ENCODE measurements at places on chromosomes 3 and 15.
A peak's percentile ranks its signal among the peaks of the same experiment; 100 is the strongest.

DNA sequence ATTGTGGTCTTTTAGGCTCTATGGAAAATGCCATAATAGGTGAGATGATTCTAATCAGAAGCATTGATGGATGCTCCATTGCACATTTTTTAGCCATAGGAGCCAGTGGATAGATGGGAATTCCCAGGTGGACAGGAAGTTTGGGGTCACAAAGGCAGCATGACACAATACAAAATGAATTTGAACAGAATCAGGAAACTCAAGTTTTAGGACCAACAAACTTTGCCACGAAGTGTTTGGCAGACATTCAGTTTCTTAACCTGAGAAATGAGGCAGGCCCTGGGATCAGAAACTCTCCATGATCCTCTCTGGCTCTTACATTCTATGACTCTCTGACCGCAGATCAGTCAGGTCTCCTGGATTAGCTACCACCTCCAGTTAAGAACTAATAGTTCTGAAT, 275.4 kb downstream of the TIGIT start:
- no peak for DNase-seq

DNA sequence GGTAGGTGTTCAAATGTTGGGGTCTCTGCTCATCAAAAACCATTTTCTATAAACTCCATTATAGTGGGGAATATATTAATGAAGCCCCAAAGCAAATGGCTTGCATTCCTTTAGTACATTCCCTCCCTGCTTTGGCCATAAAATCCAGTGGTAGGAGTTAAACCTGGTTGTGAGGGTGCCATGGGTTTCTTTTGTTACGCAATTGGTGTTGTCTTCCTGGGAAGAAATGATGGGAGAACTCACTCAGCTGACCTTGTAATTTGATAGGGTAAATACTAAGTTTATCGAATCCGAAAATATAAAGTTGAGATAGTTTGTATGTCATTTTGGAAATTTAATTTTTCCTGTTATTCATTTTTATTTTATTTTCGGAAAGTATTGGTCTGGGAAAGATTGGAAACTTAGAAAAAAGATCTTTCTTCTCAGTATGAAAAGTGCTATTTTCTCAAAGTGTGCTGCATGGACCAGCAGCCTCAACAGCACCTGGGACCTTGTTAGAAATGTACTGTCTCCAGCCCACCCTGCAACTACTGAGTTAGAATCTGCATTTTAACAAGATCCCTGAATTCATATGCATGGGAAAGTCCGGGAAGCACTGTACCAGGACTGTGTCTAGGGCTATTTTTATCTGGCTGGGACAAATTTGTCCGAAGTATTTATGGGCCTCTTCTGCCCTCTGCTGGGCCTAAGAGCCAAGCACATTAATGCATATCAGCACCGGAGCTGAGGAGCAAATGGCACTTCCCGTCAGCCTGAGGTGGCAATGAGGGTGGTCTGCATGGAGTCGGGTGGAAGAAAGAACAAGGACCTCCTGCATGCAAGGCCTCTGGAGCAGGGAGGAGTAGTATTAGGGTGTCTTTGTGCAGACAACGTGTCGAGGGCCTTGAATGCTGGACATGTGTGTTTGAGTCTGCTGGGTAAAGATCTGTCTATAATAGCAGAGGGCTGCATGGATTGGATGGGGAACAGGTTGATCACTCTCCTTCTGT, 54.7 kb downstream of the FAM81A start:
- DNase-seq, result peak; percentile 94

GRCh38 chr3:72384602-72385001, 463.6 kb downstream of the SHQ1 start:
- DNase-seq, result peak; percentile 30

DNA sequence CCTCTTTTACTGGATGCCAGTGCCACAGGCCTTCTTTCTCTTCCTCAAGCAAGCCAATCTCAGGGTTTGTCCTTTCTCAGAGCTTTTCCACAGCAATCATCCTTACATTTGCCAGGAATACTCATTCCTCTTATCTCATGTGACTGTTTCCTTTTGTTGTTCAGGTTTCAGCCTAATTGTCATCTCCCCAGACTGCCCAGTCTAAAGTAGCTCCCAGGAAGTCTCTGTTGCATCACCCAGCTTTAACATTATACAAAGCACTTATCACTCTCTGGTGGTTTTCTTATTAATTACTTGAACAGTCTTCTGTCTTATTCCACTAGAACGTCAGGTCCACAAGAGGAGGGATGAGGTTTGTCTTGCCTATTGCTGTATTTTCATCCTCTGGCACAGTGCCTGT, 65.8 kb downstream of the CADPS start:
- DNase-seq, result no peak

DNA sequence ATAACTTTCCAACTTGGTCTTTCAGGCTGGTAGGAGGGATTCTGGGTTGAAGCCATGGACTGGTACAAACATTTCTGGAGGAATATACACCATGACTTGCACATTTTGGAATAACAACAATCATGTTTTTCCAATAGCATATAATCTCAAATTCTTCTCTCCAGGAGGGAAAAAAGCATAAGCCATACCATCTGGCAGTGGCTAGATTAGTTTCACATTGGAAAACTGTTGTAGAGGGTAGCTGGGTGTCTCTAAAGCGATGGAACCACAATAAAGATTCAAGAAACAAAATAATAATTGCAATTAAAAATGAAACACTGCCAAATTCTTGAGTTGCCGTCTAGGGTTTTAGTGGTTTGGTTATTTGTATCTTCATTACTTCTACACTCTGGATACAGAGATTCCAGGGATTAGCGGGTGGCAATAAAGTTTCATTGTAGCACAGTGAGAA, 278.5 kb upstream of the RASGRP1 start:
- no peak for DNase-seq

All from pons (tissue), 1 donor.